ENCODE measurements at places on chromosomes 3 and 15.

DNA sequence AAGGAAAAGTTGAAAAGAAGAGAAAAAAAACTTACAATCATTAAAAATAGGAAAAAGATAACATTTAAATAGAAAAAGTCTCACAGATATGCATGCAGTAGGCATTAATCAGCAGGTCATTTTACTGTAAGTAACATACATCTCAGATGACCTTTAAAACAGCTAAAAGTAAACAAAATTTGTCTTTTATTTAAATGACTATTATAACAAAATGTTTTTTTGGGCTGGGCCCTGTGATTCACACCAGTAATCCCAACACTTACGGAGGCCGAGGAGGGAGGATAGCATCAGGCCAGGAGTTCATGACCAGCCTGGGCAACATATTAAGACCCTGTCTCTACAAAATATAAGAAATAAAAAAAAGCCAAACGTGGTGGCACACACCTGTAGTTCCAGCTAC lies 14.7 kb downstream of the IQGAP1 start:
- no peak for DNase-seq

- no peak for DNase-seq
Observed at GRCh38 chr3:16332904-16333426, 68.0 kb downstream of the OXNAD1 start.

- no peak for DNase-seq
Observed at GRCh38 chr3:169965562-169966427, 812 bp upstream of the SEC62 start.

DNA sequence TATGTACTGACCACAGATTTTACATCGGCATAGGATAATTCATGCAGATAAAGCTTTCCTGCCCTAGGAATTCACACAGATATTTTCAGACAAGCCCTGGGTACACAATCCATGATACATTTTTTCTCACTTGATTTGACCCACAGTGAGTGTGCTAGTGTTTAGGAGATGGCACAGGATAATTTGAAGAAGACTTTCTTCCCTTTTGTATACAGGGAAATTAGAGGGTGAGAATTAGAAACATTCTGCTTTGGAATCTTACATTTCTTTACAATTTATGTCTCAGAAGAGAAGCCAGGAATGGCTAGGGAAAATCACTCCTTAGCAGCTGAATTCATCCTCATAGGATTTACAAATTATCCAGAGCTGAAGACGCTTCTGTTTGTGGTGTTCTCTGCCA lies at the start of gene OR5K4:
TSS of gene OR5K4 (plus strand) at position 301 of the 400 bp plus-strand sequence. CDS start at position 301, 0 bp downstream.
- no peak for DNase-seq

DNA sequence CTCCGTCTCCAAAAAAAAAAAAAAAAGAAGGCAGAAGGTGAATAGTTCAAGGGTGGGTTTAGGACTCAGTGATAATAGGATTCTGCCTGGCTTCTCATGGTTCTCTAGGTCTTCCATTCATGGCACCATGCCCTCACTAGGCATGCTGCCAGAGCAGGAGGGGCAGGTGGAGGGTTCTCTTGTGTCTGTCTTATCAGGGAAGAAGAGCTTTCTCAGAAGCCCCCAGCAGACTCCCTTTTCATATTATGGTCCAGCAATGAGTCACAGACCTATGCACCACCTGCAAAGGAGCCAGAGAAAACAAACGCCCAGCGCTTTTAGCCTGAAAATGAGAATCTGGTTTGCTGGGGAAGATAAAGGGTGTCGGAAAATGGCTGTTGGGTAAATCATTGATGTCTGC lies 3.0 kb downstream of the CCR2 start:
- no peak for DNase-seq

DNA sequence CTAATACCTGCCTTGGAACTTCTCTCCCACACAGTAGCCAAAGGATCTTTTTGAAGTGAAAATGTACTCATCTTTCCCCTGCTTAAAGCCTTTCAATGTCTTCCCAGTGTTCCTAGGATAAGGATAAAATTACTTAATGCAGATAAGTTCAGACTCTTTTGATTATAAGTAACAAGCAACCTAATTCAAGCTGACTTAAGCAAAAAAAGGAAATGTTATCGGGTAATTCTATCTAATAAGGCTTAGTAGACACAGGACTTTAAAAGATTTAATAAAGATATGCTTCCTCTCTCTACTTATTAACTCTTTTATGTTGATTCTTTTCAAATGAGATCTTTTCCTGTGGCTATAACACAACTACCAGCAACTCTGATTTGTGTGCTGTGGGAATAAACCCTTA lies 284.2 kb downstream of the OXSM start:
- no peak for DNase-seq

GRCh38 chr3:59499954-59500353 lies 450.1 kb upstream of the CFAP20DC start:
- no peak for DNase-seq

GRCh38 chr3:127488740-127489139 lies 101.8 kb downstream of the TPRA1 start:
- no peak for DNase-seq
